ENCODE measurements at places on chromosomes 3 and 15.
A peak's percentile ranks its signal among the peaks of the same experiment; 100 is the strongest.

GRCh38 chr15:98853161-98853560 is 154.4 kb downstream of the PGPEP1L start:
- peak; percentile 47 for DNase-seq

- no peak for DNase-seq
Observed at GRCh38 chr3:188685789-188686188, 486.0 kb upstream of the TPRG1 start.

- DNase-seq: no peak
Observed at GRCh38 chr3:75110741-75111140, 496.3 kb upstream of the CNTN3 start.

GRCh38 chr15:41417418-41418195 is 712 bp downstream of the RTF1 start:
- peak; percentile 30 for DNase-seq

DNA sequence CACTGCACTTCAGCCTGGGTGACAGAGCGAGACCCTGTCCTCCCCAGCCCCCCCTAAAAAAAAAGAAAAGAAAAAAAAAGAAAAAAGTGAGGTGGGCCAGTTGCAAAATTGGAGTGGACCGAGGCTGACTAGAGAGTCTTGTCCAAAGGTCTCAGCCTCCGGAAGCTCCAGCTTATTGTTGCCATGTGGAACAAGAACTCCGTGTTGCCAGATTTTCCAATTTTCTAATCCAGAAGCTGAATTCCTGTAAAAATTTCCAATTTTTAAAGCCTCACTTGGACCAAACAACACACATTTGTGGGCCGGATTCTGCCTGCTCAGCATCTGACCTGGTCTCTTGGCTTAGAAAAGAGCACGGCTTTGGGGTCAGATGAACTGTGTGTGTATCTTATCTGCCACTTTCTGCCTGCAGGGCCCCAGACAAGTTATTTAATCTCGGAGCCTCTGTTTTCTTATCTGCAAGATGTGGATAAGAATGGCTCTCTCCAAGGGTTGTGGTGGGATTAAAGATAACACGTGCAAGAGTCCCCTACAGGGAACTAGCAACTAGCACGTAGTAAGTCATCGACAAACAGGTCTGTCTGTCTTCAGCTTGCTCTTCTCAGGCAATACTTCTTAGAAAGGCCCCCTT is 73.7 kb upstream of the TLE3 start:
- no peak for DNase-seq

- no peak for DNase-seq
Observed at GRCh38 chr15:55588070-55588814, at the start of gene PYGO1. Gene PYGO1 (minus strand): TSS chr15:55588345. CDS start chr15:55587883, 462 bp downstream.

DNA sequence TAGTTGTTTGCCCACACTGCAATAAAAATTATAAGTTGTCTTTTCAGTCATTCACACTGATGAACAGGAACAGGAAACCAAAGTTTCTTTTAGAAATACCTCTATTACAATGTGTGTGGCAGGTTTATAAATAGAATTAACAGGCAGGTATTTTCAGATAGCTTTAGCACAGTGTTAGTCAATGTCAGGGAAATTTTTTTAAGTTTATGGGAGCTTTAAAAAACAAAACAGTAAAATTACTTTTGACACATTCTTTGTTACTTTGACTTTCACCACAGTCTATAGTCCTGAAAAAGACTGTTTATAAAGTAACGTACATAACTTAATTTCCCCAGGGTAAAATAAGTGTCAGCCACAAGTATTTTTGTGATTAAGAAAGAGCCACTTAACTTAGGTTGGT is 38.1 kb downstream of the SERPINI1 start:
- no peak for DNase-seq

DNA sequence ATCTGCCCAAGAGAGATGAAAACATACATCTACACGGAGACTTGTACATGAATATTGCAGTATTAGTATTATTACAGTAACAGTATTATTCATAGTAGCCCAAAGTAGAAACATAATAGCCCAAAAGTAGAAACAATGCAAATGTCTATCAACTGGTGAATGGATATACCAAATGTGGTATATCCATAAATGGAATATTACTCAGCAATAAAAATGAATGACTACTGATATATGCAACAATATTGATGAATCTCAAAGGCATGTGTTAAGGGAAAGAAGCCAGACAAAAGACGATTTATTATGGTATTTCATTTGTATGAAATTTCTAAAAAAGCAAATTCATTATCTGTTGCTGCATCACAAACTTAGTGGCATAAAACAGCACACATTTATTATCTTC is 23.5 kb upstream of the ZNF639 start:
- no peak for DNase-seq

GRCh38 chr3:90018779-90019178 is 911.4 kb downstream of the EPHA3 start:
- no peak for DNase-seq

- no peak for DNase-seq
Observed at GRCh38 chr3:128820252-128820839, 59.1 kb upstream of the ACAD9 start.

DNA sequence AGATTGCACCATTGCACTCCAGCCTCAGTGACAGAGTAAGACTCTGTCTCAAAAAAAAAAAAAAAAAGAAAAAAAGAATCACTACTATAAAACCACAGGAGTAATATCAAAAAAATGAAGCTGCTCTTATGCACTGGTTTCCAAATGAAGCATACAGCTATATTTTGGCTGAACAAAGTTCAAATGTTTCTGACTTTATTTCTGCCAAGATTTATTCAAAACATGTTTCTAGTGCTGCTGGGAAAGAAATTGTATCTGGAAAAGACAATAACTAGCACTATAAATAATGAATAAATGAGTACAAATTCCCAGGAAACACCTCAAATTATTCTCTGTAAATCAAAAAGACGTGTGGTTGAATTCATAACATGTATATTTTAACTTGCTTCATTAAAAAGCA is 102.5 kb upstream of the MME start:
- DNase-seq: no peak

- no peak for DNase-seq
Observed at GRCh38 chr15:34841262-34841725, 45.9 kb upstream of the ACTC1 start.

DNA sequence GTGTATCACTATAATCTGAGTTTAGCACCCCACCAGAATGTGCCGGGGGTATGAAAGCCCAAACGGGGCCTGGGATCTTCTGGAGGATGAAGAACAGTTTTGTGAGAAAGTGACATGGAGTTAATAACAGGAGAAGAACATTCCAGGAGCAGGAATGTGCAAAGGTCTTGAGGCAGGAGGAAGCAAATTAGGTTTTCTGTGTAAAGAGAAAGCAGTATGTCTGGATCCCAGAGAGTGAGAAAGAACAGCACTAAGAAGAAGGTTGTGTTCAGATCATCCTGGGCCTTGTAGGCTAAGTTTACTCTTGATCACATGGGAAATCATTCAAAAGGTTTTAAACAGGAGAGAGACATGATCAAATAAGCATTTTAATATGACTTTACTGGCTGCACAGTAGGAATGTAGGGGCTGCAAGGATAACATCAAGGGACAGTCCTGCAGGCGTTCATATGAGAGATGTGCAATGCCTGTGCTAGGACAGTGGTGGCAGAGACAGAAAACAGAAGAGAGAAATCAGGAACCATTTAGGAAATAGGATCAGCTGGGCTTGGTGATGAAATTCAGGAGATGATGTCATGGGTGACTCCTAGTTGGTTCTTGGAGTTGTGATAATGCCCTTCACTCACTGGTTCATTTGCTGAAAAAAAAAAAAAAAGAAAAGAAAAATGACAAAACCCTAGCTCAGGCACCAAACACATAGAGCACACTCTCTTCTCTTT is 113.5 kb downstream of the TNIK start:
- DNase-seq: no peak

DNA sequence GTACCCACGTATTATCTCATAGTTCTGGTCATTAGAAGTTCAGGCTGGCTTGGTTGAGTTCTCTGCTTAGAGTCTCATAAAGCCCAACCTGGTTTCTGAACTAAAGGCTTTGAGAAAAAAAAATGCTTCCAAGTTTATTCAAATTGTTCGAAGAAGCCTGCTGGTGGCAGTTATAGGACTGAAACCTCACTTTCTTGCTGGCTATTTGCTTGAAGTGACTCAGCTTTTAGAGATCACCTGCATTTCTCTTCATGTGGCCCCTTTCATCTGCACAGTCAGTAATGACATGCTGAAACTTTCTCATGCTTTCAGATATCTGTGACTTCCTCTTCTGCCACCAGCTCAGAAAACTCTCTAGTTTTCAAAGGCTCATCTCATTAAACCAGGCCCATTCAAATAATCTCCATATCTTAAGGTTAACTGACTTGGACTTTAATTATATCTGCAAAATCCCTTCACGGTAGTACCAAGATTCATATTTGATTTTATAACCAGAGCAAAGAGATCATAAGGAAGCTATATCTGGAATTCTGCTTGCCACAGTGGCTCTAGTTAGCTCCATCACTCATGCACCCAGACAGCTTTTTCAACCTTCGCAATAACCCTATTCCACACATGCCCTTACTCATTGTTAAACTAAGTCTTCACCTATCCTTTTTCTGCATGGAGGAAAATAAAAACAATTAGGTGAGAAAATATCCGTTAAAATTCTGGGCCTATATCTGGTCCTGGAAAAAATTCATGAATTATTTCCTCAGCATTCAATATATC is 433.8 kb upstream of the CBLB start:
- DNase-seq: no peak

- peak; percentile 23 for DNase-seq
Observed at GRCh38 chr3:11718637-11719405, 75.1 kb upstream of the VGLL4 start.

GRCh38 chr3:158094235-158095110 is 11.7 kb downstream of the SHOX2 start:
- DNase-seq: no peak

GRCh38 chr15:41862515-41863116 is 24.0 kb downstream of the PLA2G4B start:
- DNase-seq: no peak

DNA sequence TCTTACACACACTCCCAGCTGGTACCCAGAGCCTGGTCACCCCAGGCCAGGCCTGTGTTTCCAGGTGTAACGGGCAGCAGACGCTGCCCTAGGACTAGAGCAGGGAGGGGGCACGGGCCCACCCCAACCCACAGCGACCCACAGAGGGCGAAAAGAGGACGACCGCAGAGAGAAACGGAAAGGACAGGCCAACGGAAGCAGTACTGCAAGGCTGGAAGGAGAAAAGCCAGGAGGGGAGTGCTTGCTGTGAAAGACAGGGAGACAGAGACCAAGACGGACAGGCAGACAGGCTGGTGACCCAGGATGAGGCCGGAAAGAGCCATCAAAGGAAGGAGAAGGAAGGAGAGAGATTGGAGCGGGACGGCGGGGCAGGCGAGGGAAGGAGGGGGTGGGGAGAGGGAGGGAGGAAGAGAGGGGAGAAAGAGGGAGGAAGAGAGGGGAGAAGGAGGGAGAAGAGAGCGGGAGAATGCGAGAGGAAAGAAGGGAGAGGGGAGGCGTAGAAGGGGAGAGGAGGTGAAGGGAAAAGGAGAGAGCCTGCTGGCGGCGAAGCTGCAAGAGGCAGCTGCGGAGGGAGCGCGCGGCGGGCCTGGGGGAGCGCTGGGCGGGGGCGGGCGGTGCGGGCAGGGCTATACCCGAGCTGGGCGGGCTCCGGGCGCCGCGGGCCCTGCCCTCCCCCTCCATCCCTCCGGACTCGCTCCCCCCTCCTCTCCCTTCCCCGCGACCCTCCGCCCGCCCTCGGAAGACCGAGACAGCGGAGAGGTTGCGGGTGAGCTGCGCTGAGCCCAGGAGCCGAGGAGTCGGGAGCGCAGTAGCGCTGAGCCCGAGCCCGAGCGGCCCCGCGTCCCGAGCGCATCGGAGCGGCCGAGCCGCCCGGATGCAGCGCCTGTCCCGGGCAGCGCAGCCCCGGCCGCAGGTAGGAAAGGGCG is at the start of gene SLC6A1:
SLC6A1 (plus strand) TSS at position 732 of the 926 bp plus-strand sequence. CDS start 24,464 bp downstream, outside the sequence.
- DNase-seq: no peak

- DNase-seq: no peak
Observed at GRCh38 chr3:188006726-188007393, 147.1 kb upstream of the LPP start.

Measured in activated T-cell treated with anti-CD3 and anti-CD28 coated beads for 1 hour (primary cell).